Activated CD8-positive, alpha-beta T cell treated with anti-CD3 and anti-CD28 coated beads for 36 hours (primary cell): ENCODE measurements at places on chromosomes 1 and 21. TPM values are rescaled to one million over a fixed set of nuclear protein-coding genes. Genes with fewer than 3 reads are reported as not detected.

The ZNF683 gene
- 1.3 TPM for total RNA-seq

The PGLYRP3 gene
- total RNA-seq = not detected

The PIGR gene
- 0.07 TPM for total RNA-seq

The CYP4X1 gene
- not detected for total RNA-seq

The GSTM1 gene
- 49.6 TPM for total RNA-seq

The OR6K3 gene
- total RNA-seq = not detected

The PTGS2 gene
- 0.09 TPM for total RNA-seq

The HSPG2 gene
- total RNA-seq = 52.1 TPM

The PTAFR gene
- total RNA-seq = 0.25 TPM

The C1orf185 gene
- not detected for total RNA-seq

The DNAH14 gene
- total RNA-seq = 2.3 TPM

The FOXO6 gene
- total RNA-seq = 0.68 TPM

The UBE2J2 gene
- total RNA-seq = 52.3 TPM

The S100A7 gene
- total RNA-seq = not detected

The PM20D1 gene
- total RNA-seq = 0.29 TPM

The CPT2 gene
- total RNA-seq = 17.8 TPM

The OR2G3 gene
- total RNA-seq = not detected

The TNFAIP8L2 gene
- total RNA-seq = 16.1 TPM

The TRABD2B gene
- total RNA-seq = not detected

The SNX7 gene
- not detected for total RNA-seq

The DPH2 gene
- total RNA-seq = 29.6 TPM

The FCMR gene
- 49.4 TPM for total RNA-seq

The F13B gene
- not detected for total RNA-seq

The LCE3E gene
- total RNA-seq = not detected

The CDKN2C gene
- total RNA-seq = 18.4 TPM
